Stimulated activated CD4-positive, alpha-beta T cell treated with anti-CD3 and anti-CD28 coated beads, TNF-alpha, amount 100 ng/mL, for 1 hour (primary cell): ENCODE measurements at places on chromosomes 7 and 10.

GRCh38 chr10:3056280-3057037, 10.9 kb upstream of the PFKP start:
- no peak for DNase-seq

GRCh38 chr10:31644931-31645633, 283.5 kb downstream of the ARHGAP12 start:
- DNase-seq, result no peak

DNA sequence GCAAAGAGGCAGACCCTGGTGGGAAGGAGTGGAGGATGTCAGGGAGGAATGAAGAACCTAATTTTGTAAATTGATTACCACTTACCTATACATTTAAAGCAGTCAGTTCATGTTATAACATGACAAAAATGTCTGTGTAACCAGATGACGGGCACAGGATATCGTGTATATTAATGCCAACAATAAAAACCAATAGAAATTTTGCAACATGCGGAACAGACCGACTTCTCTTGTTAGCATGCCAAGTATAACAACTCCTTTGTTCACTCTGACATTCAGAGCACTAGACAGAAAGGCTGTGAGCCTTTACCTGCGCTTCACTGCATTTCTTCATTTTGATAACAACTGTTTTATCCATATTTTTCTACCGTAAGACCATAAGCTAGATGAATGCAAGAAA, 29.9 kb downstream of the CDK6 start:
- DNase-seq, result no peak

DNA sequence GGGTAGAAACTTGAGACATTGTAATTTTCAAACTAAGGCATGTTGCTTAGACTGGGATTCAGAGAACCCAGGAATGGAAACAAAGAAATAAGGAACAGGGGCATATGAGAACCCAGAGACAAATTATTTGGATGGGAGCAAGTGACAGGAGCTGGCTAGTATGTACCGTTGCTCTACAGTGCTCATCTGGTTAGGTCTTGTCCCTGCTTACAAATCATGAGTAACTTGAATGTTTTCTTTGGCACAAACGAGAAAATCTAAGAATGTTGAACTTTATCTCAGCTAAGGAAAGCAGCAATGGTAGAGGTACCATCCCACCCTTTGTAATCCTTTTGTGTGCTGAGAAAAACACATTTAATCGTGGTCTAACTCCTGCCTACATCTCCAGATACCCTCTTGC, 116.0 kb upstream of the IMMP2L start:
- no peak for DNase-seq

- DNase-seq, result no peak
Observed at GRCh38 chr10:125149680-125150047, 10.7 kb downstream of the CTBP2 start.

DNA sequence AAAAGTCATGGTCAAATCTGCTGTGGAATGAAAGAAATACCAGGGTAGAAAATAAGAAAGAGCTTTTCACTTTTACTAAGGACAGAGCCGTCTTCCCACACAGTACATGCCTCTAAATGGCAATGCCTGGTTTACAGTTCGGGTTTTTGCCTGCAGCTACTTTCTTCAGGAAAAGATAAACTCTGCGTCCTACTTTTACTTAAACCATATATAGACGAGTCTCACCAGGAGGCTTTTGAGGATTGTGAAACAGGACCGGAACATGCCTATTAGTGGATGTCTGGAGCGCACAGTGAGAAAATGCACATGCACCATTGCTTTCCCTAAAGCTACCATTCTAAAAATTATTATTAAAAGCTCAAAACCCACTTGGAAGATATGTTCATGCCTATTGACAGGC, 70.5 kb downstream of the KLF6 start:
- no peak for DNase-seq

- no peak for DNase-seq
Observed at GRCh38 chr10:106380706-106381105, 783.8 kb downstream of the SORCS1 start.

- DNase-seq, result no peak
Observed at GRCh38 chr10:57692255-57692980, 575.3 kb downstream of the IPMK start.

- DNase-seq, result no peak
Observed at GRCh38 chr7:121519548-121520521, 123.7 kb upstream of the FAM3C start.

DNA sequence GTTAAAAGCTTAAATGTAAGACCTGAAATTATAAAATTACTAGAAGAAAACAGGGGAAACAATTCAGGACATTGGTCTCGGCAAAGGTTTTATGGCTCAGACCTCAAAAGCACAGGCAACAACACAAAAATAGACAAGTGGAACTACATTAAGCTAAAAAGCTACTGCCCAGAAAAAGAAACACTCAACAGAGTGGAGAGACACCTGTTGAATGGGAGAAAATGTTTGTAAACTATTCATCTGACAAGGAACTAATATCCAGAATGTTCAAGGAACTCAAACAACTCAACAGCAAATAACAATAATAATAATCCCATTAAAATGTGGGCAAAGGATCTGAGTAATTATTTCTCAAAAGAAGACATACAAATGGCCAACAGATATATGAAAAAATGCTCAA, 170.4 kb downstream of the FRMD4A start:
- DNase-seq, result no peak

DNA sequence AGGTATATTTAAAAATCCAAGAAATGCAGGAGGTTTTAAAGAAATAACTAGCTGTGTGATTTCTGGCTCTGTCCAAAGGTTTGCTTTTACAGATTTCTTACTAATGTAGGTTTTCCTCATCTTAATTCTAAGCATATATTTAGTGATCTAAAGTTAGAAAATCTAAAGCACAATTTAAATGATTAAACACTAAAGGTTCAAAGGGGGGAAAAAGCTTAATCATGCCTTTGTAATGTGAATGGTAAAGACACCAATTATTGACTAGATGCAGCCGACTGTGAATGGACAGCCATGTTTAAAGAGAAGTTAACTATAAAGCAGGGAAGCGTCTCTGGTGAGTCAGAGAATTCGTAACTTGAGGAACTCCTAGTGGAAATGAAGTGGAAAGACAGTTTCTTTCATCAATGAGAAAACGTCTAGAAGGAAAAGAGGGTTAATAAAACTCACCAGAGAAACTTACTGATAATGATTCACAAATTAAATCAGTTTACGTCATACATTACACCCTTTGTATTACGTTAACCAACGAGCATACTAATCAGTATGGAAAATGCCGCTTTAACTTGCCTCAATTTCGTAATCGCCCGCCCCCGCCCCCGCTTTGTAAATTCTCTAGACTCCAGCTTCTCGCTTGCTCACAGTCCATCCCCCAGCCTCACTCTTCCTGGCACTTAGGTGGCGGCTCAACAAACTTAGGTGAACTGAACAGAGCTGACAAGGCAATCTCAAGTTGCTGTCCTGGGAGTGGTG, 1.1 kb upstream of the HBP1 start:
- DNase-seq, result no peak

GRCh38 chr10:42990016-42990720, 86.7 kb upstream of the RET start:
- DNase-seq, result no peak

GRCh38 chr7:99456288-99456687, 9.7 kb downstream of the ATP5MF start:
- DNase-seq, result no peak

DNA sequence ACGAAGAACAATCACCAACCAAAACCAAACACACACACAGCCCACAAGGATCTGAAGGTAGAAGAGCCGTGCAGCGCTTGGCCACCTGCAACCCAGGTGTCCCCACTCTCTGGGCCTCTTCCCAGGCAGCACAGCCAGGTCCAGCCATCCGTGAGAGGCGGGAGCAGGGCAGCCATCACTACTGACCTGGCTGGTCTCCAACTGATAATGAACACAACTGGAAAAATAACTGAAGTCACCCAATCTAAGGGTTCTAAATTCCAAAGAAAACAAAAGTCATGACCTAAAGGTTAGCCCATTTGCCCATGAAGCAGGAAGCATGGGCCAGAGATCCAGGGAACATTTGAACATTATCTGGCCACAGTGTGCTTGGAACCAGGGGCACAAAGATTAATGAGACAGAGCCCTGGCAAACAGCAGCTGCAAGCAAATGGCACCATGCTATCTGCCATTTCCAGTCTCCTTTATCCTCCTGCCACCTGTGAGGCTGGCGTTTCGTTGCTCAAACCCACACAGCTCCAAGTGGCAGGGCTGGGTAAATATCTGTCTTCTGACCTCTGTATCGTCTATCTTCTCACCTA, 207.9 kb downstream of the TNS3 start:
- no peak for DNase-seq

DNA sequence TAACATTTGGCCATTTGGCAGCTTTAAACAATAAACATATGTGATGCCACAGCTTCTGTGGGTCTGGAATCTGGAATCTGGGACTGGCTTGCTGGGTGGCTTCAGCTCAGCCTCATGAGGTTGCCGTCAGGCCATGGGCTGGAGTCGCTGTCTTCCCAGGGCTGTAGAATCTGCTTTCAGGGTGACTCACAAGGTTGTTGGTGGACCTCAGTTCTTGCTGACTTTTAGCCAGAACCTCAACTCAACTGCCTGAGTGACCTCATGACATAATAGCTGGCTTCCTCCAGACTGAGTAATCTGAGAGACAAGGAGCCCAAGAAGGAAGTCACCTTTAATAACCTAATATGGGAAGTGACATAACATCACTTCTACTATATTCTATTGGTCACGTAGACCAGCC, 44.6 kb upstream of the TSPAN13 start:
- DNase-seq, result no peak

GRCh38 chr10:31146491-31147209, 115.0 kb upstream of the ZNF438 start:
- DNase-seq, result no peak

- DNase-seq, result no peak
Observed at GRCh38 chr10:54477738-54478137, 323.3 kb downstream of the PCDH15 start.

GRCh38 chr10:69214666-69215131, 5.4 kb upstream of the HKDC1 start:
- DNase-seq, result no peak

DNA sequence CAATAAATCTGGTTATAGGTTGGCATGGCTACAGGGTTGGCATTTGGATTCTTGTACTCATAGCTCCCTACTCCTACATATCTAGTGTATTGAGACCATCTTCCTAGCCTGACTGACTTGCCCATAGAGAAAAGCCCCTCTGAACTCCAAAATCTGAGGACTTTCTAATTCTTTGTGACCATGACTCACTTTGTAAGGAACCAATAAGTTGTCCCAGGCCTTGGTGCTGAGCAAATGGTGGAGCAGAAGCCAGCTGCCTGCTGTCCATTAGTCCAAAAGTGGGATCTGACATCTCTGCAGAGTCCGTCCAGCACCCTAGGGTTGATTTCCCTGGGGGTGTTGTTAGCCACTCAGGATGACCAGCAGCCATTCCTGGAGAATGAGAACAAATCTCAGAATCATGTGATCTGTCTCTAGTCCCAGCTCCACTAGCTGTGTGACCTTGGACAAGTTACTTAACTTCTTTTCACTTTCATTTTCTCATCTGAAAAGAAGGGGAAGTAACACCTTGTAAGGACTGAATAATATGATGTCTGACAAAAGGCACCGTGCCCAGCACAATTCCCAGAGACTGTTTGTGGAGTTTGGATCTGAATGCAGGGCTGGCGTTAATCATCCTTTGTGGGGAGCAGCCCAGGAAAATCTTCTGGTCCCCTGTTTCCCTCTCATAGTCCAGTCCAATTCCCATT, 44.1 kb downstream of the MTURN start:
- no peak for DNase-seq

DNA sequence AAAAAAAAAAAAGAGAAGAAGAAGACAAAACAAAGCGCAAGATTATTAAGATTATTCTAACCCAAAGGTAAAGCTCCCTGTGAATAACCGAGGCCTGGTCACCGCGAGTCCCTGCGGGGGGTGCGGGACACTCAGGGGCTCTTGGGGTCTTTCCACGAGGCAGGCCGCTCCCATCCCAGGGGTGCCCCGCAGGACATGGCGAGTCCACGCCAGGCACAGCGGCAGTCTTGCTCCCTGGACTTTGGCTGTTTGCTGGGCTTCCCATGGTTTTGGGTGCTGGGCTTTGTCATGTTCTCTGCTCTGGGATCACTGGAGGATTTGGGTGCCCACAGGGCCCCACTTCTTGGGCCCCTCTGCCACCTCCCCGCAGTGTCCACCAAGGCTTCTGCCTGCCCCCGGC, 137.4 kb upstream of the TCERG1L start:
- DNase-seq, result no peak

- DNase-seq, result no peak
Observed at GRCh38 chr7:6442114-6442513, 5.6 kb downstream of the DAGLB start.

GRCh38 chr7:108454674-108455550, 1.3 kb downstream of the NRCAM start:
- DNase-seq, result no peak

DNA sequence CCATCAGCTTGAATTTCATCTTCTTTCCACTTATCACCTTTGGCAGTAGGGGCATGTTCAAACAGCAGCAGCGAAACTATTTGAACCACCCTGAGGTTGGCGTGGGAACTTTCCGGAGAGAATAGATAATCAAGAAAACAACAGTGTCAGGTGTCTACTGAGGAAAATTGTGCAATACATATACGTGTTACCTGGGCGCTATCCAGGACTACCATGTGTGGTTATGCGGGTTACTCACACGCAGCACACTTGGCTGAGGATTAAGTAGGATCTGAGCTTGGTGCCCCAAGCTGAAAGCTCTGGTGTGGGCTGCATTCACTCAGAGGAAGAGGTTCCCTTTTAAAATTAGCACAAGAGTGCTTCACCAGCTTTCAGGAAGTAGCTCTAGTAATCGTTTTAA, 8.8 kb upstream of the ABI1 start:
- DNase-seq, result no peak

GRCh38 chr10:59801171-59801570, 47.9 kb upstream of the MRLN start:
- no peak for DNase-seq

DNA sequence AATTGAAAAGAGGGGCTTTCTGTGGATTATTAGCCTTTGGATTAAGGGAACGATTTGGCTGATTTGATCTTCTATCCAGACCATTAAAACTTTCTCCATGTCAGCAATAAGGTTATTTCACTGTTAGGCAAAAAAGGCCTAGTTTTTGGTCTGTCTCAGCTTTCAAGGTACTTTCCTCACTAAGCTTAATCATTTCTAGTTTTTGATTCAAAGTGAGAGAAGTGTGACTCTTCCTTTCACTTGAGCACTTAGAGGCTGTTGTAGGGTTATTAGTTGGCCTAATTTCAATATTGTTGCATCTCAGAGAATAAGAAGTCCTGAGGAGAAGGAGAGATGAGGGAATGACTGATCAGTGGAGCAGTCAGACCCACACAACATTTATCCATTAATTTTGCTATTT, 596.0 kb upstream of the TPK1 start:
- no peak for DNase-seq

- DNase-seq, result no peak
Observed at GRCh38 chr10:43222210-43222720, 44.6 kb downstream of the RASGEF1A start.

- DNase-seq, result no peak
Observed at GRCh38 chr7:108000875-108001763, 1.8 kb downstream of the LAMB1 start.

DNA sequence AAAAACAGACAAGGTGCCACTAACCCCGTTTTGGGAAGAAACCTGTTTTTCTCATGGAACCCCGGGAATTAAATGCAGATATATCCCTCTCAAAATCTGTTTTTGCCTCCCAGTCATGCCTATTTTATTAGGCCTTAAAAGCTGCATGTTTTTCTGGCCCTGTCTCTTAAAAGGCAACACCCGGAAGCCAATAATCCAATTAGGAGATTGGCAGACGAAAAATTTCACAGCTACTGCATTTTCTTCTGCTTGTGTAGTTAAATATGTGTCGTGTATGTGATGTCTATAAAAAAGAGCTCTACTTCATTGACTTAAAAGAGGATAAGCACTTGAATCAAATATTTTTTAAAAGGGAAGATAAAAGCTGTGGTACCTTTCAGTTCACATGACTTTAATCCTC, 31.9 kb upstream of the OPTN start:
- DNase-seq, result no peak
